ENCODE measurements at places on chromosomes 2 and 18. TPM values are rescaled to one million over a fixed set of nuclear protein-coding genes. Genes with fewer than 3 reads are reported as not detected.

FSHR gene
- total RNA-seq = not detected

ATG16L1 gene
- total RNA-seq = 81.1 TPM

TBR1 gene
- total RNA-seq = not detected

FMNL2 gene
- total RNA-seq = 1.6 TPM

VSNL1 gene
- not detected for total RNA-seq

Measured in CD4-positive, alpha-beta memory T cell (primary cell).